Glutamatergic neuron (in vitro differentiated cells): ENCODE measurements at places on chromosomes 6 and 20. TPM values are rescaled to one million over a fixed set of nuclear protein-coding genes. Genes with fewer than 3 reads are reported as not detected.
A peak's percentile ranks its signal among the peaks of the same experiment; 100 is the strongest.

The NR2E1 gene
- total RNA-seq = not detected

The PDYN gene
- total RNA-seq = not detected

The GPSM3 gene
- total RNA-seq = 3.2 TPM

The CD93 gene
- total RNA-seq = not detected

The MAFB gene
- 4.6 TPM for total RNA-seq

The HLA-DPB1 gene
- 4.7 TPM for total RNA-seq

The MCHR2 gene
- not detected for total RNA-seq

The LTA gene
- total RNA-seq = not detected

The OR2H1 gene
- not detected for total RNA-seq

The CENPQ gene
- 3.4 TPM for total RNA-seq

The ITPA gene
- total RNA-seq = 72.1 TPM

The SOD2 gene
- total RNA-seq = 56.5 TPM

DNA sequence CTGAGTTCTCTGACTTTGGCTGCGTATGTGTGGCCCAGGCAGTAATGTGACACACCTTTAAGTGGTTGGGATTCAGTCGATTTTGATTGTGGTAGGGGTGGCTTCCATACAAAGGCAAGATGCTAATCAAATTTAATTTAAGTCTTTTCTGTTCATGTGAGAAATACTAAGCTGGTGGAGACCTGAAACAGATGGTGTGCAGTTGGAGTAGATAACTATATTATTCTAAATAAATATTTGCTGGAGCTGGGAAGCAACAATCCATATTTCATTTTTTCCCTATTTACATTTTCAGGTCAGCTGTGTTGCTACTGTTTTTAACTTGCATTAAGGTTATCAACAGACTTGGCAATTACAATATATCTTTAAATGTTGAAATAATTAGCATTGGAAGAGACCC, 67.4 kb upstream of the C20orf144 start:
- no peaks in the 10 kb centered on the region for H3K36me3 ChIP-seq
- peaks cover 2% of the 10 kb centered on the region for H3K27me3 ChIP-seq
- no peak overlapping the region for H3K4me3 ChIP-seq
- peaks cover 6% of the 10 kb centered on the region for H3K4me1 ChIP-seq
- no peak for DNase-seq

GRCh38 chr20:10602221-10602871, 71.5 kb downstream of the JAG1 start:
- peak overlapping the region; percentile 37 for H3K4me3 ChIP-seq
- peaks cover 6% of the 10 kb centered on the region for H3K27me3 ChIP-seq
- no peak for DNase-seq
- H3K36me3 ChIP-seq = no peaks in the 10 kb centered on the region

DNA sequence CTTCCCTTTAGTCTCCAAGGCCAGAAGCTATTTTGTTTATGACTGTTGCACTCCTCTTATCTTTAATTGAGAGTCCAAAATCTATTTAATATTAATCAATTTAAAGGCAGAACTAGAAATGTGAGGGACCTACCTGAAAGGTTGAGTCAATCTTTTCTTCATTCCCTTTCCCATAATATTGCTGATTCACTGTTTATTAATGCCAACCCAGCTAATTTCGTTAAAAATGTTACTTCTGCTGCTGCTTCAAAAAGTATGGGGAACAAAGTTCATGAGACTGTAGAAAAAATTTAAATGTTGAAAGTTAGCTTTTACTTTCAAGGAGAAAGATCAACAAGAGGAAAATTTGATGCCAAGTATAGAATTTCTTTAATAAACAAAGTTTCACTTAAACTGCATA, 365.3 kb downstream of the TENT5A start:
- no peak overlapping the region for H3K4me3 ChIP-seq
- peaks cover 9% of the 10 kb centered on the region for H3K36me3 ChIP-seq
- H3K4me1 ChIP-seq = no peaks in the 10 kb centered on the region
- H3K27me3 ChIP-seq = no peaks in the 10 kb centered on the region

DNA sequence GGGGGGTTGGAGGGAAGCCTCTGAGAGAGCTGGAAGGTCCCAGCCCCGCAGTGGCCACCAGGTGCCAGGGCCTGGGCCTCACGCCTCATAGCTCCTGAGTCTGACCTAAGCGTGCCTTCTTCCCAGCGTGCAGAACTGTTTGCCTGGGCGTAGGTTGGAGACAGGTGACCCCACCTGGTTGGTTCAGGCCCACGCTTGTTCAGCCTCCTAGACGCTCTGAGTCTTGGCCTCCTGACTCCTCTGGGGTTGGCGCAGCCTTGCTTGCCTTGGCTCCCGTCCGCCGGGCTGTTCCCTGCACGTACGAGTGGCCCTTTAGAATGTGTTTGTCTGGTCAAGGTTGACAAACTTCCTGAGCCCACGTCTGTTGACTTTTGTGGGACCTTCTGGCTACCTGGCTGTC, 70.8 kb downstream of the EYA2 start:
- H3K27me3 ChIP-seq = peaks cover 6% of the 10 kb centered on the region
- H3K4me1 ChIP-seq = peaks cover 24% of the 10 kb centered on the region
- no peak overlapping the region for H3K27ac ChIP-seq
- peaks cover 3% of the 10 kb centered on the region for H3K36me3 ChIP-seq
- DNase-seq = no peak

- H3K4me3 ChIP-seq = peak overlapping the region; percentile 34
- H3K27ac ChIP-seq = peak overlapping the region; percentile 29
- peaks cover 2% of the 10 kb centered on the region for H3K27me3 ChIP-seq
- H3K4me1 ChIP-seq = peaks cover 13% of the 10 kb centered on the region
- no peaks in the 10 kb centered on the region for H3K36me3 ChIP-seq
Observed at GRCh38 chr20:50815162-50815989, 20.5 kb downstream of the BCAS4 start.

- H3K27ac ChIP-seq = no peak overlapping the region
- peaks cover 18% of the 10 kb centered on the region for H3K4me1 ChIP-seq
- peaks cover 2% of the 10 kb centered on the region for H3K27me3 ChIP-seq
- DNase-seq = no peak
- no peak overlapping the region for H3K4me3 ChIP-seq
Observed at GRCh38 chr6:107557698-107558097, 67.8 kb downstream of the SOBP start.

DNA sequence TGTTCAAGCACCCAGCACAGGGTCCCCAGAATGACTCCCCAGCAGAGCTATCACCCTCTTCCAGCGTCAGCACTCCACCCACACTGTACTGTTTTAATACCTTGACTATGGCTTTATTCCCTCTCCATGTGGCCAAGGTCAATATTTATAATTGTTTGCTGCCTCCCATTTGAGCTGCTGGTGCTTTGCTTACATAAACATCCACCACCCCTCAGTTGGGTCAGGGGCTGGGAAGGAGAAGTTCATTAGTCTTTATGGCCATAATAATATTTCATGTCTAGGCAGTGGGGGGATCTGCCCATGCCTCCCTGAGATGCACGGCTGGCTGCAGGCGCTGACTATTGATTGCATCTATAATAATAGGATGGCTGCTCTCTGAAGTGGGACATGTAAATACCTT, 41.8 kb upstream of the SAYSD1 start:
- peaks cover 4% of the 10 kb centered on the region for H3K4me1 ChIP-seq
- no peak overlapping the region for H3K4me3 ChIP-seq
- peaks cover 3% of the 10 kb centered on the region for H3K27me3 ChIP-seq

DNA sequence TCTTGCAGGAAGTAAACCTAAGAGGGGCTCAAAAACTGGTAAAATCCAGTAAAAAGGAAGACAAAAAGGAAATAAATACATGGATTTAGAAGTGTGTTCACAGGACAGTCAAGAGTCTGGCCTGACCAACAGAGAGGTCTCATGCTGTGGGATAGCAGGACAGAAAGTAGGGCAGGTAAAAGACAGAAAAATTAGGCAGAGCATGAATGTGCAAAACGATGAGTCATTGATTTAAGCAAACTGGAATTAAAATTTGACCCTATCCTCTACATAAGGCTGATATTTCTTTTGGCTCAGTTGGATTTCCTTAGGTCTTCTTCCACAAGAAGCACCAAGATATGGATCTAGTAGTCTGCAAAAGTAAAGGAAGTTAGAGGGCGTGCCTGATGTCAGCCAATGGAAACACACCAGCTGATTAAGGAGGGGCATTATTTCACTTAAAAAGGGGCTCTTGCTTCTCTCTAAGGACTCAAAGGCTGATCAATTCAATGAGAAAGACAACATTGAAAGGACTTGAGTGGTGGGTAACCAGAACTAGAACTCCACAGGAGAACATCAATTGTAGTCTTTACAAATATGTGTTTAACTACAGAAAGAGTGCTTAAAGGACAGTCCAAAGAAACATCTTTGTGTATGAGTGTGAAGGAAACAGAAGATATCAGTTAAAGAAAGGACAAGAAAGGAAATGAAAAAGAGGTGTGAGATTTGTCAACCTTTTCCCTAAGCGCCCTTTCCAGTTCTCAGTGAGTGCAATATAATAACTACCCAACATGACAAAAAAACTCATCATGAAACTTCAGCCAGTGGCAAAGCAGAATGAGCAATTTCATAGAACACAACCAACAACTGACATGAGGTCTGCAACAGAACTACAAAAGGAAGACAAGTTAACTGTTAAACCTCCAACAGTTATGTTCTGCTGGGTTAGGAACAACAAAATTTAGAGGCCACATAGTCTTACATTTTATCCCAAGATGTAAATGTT, 19.4 kb upstream of the MYB start:
- H3K27me3 ChIP-seq = peaks cover 2% of the 10 kb centered on the region
- no peak for DNase-seq
- no peak overlapping the region for H3K27ac ChIP-seq
- H3K4me3 ChIP-seq = no peak overlapping the region
- no peaks in the 10 kb centered on the region for H3K36me3 ChIP-seq

- H3K4me3 ChIP-seq = no peak overlapping the region
- no peak overlapping the region for H3K27ac ChIP-seq
- no peaks in the 10 kb centered on the region for H3K27me3 ChIP-seq
- no peaks in the 10 kb centered on the region for H3K36me3 ChIP-seq
Observed at GRCh38 chr6:77930952-77931351, 278.1 kb downstream of the MEI4 start.

DNA sequence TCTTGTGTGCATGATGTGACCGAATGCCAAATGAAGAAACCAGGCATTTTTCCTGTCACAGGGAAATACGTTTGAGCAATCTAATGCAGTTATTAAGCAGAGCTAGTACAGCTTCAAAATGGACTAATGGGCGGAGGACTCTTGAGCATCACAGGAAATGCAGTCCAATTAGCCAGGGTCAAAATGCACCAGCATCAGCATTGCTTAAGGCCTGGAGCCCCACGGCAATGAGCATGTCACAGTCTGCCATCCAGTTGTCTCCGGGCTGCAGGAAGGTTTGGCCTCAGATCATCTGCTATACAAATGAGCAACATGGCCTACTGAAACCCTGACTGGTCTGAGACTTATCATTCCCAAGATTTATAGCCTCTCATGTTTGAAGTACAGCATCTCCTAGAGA, 652.1 kb upstream of the SLC35B3 start:
- no peak overlapping the region for H3K27ac ChIP-seq
- H3K4me1 ChIP-seq = peaks cover 1% of the 10 kb centered on the region
- no peaks in the 10 kb centered on the region for H3K27me3 ChIP-seq

- H3K36me3 ChIP-seq = peaks cover 10% of the 10 kb centered on the region
- H3K27me3 ChIP-seq = no peaks in the 10 kb centered on the region
- peaks cover 16% of the 10 kb centered on the region for H3K4me1 ChIP-seq
- no peak for DNase-seq
- H3K27ac ChIP-seq = no peak overlapping the region
Observed at GRCh38 chr6:21958428-21958827, 338.4 kb downstream of the PRL start.

- no peak for DNase-seq
- H3K4me1 ChIP-seq = peaks cover 4% of the 10 kb centered on the region
- peaks cover 2% of the 10 kb centered on the region for H3K27me3 ChIP-seq
- H3K36me3 ChIP-seq = peaks cover 15% of the 10 kb centered on the region
- no peak overlapping the region for H3K4me3 ChIP-seq
Observed at GRCh38 chr6:169850154-169850553, 98.7 kb downstream of the ERMARD start.

- no peak for DNase-seq
- H3K36me3 ChIP-seq = no peaks in the 10 kb centered on the region
- H3K4me3 ChIP-seq = no peak overlapping the region
Observed at GRCh38 chr6:159052720-159053119, 7.9 kb upstream of the TAGAP start.

- H3K27ac ChIP-seq = no peak overlapping the region
- DNase-seq = no peak
- H3K4me1 ChIP-seq = peaks cover 2% of the 10 kb centered on the region
- no peak overlapping the region for H3K4me3 ChIP-seq
Observed at GRCh38 chr6:26473429-26473757, 15.6 kb downstream of the BTN2A1 start.

- peak overlapping the region; percentile 4 for H3K27ac ChIP-seq
- H3K4me3 ChIP-seq = no peak overlapping the region
- DNase-seq = no peak
Observed at GRCh38 chr20:13775867-13776266, 8.9 kb downstream of the ESF1 start.

DNA sequence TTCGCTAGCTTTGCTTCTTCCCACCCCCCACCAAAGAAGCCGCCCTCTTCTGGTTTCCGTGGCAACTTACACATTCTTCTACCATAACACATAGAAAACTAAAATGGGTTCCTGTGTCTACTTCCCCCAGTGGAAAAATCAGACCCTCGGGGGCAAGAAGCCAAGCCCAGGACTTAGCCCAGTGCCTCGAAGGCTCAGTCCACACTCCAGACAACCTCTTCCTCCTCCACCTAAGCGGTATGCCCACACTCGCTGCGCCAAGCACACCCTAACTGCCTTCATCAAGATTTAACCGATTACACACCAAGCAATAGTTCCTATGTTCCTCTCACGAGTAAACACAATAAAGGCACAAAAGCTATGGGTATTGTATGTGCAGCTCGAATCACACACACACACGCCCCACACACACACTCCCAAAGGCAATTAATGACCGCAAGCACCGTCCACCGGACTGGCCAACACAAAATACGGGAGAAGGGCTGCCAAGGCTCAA, 537 bp downstream of the PPIL4 start:
- H3K36me3 ChIP-seq = no peaks in the 10 kb centered on the region
- peaks cover 13% of the 10 kb centered on the region for H3K4me1 ChIP-seq
- DNase-seq = no peak
- peaks cover 3% of the 10 kb centered on the region for H3K27me3 ChIP-seq
- H3K27ac ChIP-seq = peak overlapping the region; percentile 85

- H3K4me1 ChIP-seq = peaks cover 6% of the 10 kb centered on the region
- H3K36me3 ChIP-seq = no peaks in the 10 kb centered on the region
- no peak overlapping the region for H3K27ac ChIP-seq
- H3K27me3 ChIP-seq = no peaks in the 10 kb centered on the region
- no peak for DNase-seq
Observed at GRCh38 chr6:119895626-119896025, 546.1 kb upstream of the MAN1A1 start.

DNA sequence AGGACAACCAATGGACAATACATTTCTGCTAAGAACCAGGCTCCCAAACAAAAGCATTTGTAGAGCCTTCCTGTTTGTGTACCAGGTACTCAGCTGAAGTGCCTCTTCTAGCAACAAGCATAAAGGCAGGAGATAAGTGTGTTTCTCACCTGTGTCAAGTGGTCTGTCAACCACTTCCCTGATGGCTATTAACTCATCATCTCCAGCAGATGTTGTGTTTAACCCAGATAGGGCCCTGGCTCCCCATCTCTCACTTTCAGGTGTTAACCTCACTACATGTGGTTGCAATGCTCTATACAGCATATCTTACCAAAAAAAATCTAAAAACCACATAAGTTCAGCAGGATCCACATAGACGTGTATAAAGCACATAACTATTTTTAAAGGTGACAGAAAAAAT, 9.6 kb upstream of the IL17A start:
- H3K4me3 ChIP-seq = no peak overlapping the region
- H3K27ac ChIP-seq = no peak overlapping the region
- no peak for DNase-seq
